HepG2 (cell line): ENCODE measurements at places on chromosomes 3 and 15. TPM values are rescaled to one million over a fixed set of nuclear protein-coding genes. Genes with fewer than 3 reads are reported as not detected.

The RPP25 gene
- polyA plus RNA-seq = 0.04 and 0.05 TPM in 2 replicates

The ZMAT3 gene
- 9.7 and 11.7 TPM in 2 replicates for polyA plus RNA-seq

The RPUSD2 gene
- polyA plus RNA-seq = 8.6 and 9.8 TPM in 2 replicates

The CYP1A1 gene
- 8.0 and 11.0 TPM in 2 replicates for polyA plus RNA-seq

The KBTBD8 gene
- 0.81 and 1.1 TPM in 2 replicates for polyA plus RNA-seq

The SUSD5 gene
- not detected in 2 replicates for polyA plus RNA-seq

The AGBL1 gene
- 0.01 TPM in 1 of 2 replicates, not detected in the other for polyA plus RNA-seq

The NPAP1 gene
- not detected in 2 replicates for polyA plus RNA-seq

The PRR20G gene
- polyA plus RNA-seq = not detected in 2 replicates

The GOLGA6B gene
- 0.04 TPM in 1 of 2 replicates, not detected in the other for polyA plus RNA-seq

The GASK1A gene
- not detected in 2 replicates for polyA plus RNA-seq

The POPDC2 gene
- 0.55 and 0.58 TPM in 2 replicates for polyA plus RNA-seq

The CMTM6 gene
- polyA plus RNA-seq = 20.7 and 25.6 TPM in 2 replicates

The CPNE9 gene
- 0.14 and 0.20 TPM in 2 replicates for polyA plus RNA-seq

The IMPG2 gene
- polyA plus RNA-seq = 0.03 and 0.07 TPM in 2 replicates

The HAPLN3 gene
- polyA plus RNA-seq = 0.07 and 0.09 TPM in 2 replicates
